ENCODE measurements at places on chromosomes 5 and 9. TPM values are rescaled to one million over a fixed set of nuclear protein-coding genes. Genes with fewer than 3 reads are reported as not detected.

ZNF462 gene
- total RNA-seq: 0.35 TPM

SUSD3 gene
- total RNA-seq: 94.1 TPM

NME5 gene
- total RNA-seq: not detected

TEK gene
- not detected for total RNA-seq

WDR70 gene
- total RNA-seq: 35.4 TPM

EQTN gene
- not detected for total RNA-seq

ANKRD34B gene
- not detected for total RNA-seq

GARIN3 gene
- not detected for total RNA-seq

IL3 gene
- not detected for total RNA-seq

RABEPK gene
- total RNA-seq: 23.9 TPM

DNA sequence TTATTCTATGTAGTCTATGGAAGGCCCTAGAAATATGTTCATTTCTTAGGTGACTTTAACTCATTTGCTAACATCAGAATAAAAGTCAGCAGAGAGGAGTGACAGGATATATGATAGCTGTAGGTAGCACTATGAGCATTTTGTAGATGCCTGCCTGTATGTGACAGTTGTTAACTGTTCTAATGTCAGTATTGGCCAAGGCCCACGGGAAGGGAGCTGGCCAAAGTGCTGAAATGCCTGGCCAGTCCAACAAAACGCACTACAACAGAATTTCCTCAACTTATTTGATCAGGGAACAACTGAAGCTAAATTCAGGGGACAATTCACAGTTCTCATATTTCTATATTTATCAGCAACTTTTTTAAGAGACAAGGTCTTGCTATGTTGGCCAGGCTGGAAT, 20.8 kb downstream of the SV2C start:
- DNase-seq: peak; percentile 20

DNA sequence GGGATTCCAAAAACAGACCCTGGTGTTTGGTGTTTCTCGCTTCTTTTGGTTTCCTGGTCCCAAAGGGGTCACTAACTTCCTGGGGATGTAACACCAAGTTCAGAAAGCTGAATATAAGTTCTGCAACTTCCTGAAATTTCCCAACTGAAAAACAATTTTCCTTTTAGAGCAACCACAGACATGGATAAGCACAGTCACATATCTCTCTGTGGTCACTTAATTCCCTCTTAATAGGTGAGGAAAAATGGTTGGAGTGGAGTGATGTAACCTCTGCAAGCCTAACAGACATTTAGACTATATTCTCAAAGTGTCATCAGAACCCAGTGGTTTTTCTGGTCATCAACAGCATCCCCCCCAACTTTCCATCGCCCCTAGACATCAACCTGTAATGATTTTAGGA, 135.3 kb downstream of the PRELID2 start:
- DNase-seq: no peak

GRCh38 chr9:72278959-72279358, 86.0 kb downstream of the ZFAND5 start:
- no peak for DNase-seq

DNA sequence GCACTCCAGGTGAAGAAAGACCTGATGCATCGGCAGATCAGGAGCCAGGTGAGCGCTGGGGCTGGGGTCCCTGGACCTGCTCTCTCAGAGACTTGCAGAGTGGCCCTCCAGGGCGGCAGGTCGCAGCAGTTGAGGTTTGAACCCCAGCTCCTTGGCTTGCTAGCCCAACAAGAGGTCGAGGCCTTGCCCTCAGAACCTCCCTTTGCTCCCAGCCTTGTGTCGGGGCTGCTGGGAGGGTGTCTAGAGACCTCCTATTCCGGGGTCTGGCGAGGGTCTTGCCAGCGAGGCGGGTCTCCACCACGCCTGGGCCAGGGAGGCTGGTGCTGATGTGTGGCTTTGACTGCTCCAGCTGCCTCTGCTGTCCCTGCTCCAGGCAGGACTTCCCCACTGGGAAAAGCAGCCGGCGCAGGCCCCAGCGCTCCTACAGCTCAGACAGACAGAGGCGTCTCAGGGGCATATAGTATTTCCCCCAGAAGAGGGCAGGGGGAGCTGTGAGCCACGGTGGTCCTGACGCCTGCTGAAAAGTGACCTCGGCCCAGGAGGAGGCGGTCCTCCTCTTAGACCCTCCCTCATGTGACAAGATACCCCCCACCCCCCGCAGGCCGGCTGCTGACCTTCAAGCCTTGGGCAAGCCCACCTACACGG, 38.3 kb downstream of the LRSAM1 start:
- no peak for DNase-seq

- DNase-seq: no peak
These were observed 14.8 kb downstream of the SUB1 start for GRCh38 chr5:32600054-32600622.

DNA sequence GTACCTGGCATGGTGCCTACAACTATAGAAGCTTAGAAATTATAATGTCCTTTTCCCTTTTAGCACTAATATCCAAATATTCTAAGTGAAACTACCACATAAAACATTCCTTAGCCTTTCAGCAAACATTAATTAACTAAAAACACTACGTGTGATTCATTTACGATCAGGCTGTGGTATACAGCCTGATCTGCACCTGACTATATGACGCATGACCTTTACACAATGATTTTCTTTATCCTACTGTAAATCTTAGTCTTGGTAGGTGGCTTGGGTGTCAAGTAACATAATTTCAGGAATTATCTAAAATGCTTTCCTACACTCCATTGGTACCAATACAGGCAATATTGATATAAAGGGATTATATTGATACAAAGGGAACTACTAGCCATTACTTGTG, 686.7 kb downstream of the DTWD2 start:
- DNase-seq: no peak

DNA sequence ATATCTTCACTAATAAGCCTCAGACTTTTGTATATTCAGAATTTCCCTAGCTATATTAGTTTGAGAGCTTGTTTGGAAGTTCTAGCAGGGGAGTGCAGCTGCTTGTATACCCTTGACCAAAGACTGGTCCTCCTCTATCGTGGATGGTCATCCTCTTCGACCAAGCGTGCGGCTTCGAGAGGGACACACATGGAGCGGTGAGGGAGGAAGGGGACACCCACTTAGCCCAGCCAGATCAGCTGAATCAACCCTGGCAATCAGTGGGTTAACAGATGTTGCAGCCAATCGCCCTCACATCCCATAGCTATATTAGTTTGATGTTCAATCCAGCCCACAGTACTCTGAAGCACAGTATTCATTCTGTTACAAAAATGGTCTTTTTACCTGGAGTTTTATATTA, 3.2 kb downstream of the CAVIN4 start:
- no peak for DNase-seq

- DNase-seq: no peak
These were observed 12.8 kb upstream of the NDFIP1 start for GRCh38 chr5:142095651-142096330.

- DNase-seq: no peak
These were observed 29.7 kb downstream of the SLC28A3 start for GRCh38 chr9:84310883-84311282.

DNA sequence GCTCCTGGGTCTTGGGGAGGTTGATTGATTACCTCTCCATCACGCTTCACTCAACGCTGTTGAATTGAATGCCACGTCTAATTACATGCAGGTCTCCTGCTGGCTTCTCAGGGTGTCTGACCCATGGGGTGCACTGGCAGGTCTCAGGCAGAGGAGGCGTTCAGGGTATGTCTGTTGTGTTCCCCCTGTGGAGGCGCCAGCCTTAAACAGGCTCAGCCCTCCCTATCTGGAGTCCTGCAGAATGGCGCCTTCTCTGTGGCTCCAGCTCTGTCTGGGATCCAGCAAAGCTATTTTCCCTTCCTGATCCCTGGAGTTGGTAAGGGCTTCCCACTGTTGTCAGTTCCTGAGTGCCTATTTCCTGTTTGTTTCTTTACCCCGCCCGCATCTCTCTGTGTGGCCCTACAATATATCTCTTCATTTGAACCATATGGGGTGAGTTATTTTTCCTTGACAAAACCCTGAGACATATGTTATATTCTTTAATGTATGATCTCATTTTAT, 150.0 kb downstream of the NTRK2 start:
- DNase-seq: no peak

- no peak for DNase-seq
These were observed 97.0 kb downstream of the MEF2C start for GRCh38 chr5:88785746-88786565.

DNA sequence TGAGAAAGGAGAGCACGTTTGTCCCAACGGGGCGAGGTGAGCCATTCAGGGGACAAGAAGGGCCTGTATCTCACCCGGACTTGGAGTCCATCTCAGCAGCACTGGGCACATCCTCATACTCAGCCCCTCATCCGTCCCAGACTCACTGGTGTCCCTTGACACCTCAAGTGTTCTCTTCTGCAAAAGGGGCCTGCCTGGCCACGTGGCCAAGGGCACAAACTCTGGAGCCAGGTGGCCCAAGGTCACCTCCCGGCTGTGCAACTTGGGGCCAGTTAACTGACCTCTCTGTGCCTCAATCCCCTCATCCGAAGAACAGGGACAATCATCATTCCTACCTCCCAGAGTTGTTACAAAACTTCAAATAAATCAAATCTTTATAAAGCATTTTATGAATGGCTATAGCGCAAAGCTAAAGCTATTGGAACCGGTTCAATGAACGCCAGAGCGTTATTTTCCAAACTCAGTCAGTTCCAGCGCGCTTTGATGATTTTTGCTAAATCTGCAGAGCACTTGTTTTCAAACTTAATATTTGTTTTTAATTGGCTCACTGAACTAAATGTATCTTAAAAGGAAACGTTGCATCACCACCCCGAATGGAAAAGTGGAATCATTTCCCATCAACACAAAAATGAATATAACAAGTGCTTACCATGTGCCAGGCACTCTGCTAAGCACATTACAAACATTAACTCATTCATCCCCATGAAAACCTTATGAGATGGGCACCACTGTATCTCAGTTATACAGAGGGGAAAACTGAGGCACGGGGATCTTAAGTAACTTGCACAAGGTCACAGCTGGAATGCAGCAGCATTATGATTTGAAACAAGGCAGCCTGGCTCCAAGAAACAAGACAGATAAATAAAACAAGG, 49.3 kb downstream of the DUSP1 start:
- no peak for DNase-seq

- DNase-seq: no peak
These were observed 32.1 kb downstream of the USP20 start for GRCh38 chr9:129867136-129868022.

DNA sequence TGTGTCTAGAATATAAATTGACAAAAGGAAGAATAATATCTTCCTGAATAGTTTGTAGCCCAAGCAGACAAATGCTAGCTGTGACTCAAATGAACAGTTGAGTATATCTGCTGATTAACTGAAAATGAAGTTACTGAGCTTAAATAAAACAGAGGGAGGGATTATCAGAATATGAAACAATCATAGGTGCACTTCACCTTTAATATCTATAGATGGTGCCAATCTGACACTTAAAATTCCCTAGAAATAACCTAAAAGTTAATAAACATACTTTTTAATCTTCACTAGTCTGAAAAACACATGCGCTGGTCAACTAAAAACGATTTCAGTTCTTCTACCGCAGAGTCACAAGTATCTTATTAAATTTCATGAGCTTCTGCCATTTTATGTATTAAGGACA, 280.8 kb upstream of the RASA1 start:
- no peak for DNase-seq

GRCh38 chr5:163658702-163659567, 153.5 kb downstream of the MAT2B start:
- DNase-seq: no peak

- no peak for DNase-seq
These were observed 375.9 kb upstream of the TLE4 start for GRCh38 chr9:79195879-79196278.

DNA sequence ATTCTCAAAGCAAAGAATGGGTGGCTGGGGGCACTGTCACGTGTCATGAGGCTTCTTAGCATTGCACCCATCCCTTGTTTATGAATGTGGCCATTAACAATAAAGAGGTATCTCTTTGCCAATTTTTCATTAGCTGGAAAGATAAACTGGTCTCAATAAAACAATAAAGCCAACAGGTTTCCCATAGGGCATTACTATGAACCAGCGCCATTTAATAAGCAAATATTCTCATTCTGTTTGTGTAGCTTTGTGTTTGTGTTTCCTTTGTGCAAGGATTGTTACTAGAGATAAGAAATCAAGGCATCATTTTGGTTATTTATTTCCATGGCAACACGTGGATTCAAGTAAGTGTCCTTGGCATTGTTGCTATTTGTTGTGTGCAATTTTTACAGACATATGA, 37.6 kb upstream of the CAST start:
- no peak for DNase-seq

DNA sequence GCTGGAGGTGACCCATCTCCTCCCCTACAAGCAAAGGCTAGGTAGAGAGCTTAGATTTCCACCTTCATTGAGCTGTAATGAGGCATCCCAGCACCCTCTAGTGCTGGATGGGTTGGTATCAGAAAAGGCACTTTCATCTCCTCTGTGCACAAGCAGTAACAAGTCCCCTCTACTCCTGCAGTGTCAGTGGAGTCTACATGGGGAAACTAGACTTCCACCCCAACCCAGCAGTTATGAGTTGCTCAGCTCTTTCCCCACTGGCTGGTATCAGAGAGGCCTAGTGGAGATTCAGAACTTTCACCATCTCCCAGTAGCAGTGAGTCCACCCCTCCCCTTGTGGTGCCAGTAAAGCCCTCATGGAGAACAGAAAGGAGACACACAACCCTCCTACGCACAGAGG, 17.9 kb downstream of the FCN1 start:
- no peak for DNase-seq

DNA sequence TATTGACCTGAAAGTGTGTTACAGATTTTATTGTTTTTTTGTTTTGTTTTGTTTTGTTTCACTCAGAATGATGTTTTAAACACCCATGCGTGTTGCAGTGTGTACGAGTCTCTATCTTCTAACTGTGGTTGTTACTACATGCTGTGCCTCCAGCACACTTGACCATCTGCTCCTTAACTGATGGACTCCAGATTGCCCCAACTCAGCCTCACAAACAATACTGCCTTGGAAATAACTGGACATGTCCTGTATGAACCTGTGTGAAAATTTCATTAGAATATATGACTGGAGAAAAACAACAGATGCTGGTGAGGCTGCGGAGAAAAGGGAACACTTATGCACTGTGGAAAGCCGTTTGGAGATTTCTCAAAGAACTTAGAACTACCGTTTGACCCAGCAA, 68.7 kb upstream of the HAND1 start:
- no peak for DNase-seq

DNA sequence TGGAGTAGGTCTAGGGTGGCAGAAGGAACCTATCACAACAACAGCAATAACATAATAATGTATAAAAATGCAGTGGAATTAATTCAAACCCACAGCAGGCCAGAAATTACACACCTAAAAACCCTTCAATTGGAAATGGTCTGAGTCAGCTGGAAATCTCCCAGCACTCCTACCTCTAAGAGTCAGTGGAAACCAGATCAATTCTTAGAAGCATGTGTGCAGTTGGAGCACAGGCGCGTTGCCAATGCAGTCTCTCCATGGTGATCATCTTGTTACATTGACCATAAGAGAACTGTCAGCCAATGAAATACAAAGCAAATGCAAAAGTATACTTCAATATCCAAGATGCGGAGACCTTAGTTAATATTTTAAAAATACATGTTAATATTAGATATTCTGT, 15.1 kb upstream of the CSNK1G3 start:
- no peak for DNase-seq

- peak; percentile 67 for DNase-seq
These were observed 735 bp upstream of the RPL26L1 start for GRCh38 chr5:172958331-172959046.

- DNase-seq: no peak
These were observed 100.3 kb downstream of the MRPS30 start for GRCh38 chr5:44909004-44909403.

Measured in OCI-LY7 (cell line).